ENCODE measurements at places on chromosomes 1 and 21.

DNA sequence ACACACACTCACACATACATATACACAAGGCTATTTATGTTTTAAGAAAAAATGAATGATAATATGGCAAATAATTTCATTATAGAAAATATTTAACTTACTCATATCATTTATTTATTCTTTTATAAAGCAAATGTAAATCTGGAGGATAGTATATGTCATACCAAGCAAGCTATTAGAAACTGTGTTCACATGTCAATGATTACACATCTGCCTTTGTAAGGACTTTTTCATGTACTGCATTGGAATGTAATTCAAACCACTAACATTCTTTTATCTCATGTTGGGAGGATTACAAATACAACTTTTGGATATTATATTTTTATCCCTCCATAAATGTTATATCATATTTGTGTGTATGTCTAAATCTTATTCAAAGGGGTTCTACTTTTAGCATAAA is 1887.4 kb downstream of the NCAM2 start:
- DNase-seq, result no peak

DNA sequence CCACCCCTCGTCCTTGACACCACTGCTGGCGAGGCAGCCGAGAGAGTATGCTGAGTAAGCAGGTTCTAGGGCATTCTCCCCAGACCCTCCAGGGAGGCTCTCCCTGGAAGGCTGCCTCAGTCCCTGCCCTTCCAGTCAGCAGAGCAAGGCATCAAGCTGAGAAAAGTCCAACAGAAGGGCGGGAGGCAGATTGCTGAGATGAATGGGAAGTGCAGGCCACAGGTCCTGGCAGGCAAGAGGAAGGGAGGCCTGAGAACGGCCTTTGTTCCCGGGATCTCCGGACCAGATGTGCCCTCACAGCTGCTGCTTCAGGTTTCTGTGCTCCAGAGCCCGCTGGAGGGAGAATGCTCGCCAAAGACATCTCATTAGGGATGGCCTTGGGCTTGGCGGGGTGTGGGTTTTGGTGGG is 270.0 kb upstream of the VAMP3 start:
- DNase-seq, result no peak

DNA sequence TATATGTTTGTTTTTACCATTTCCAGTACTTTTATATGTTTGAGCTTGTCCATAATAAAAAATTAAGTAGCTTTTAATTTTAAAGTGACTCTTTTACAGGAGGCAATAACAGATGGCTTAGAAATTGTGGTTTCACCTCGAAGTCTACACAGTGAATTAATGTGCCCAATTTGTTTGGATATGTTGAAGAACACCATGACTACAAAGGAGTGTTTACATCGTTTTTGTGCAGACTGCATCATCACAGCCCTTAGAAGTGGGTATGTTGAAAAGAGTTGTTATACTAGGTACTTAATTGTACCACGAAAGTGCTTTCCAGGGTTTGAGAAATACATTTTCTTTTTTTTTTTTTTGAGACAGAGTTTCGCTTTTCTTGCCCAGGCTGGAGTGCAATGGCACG is 46.1 kb downstream of the RNF2 start:
- DNase-seq, result no peak

- DNase-seq, result no peak
Observed at GRCh38 chr1:87760155-87760554, 431.5 kb downstream of the LMO4 start.

DNA sequence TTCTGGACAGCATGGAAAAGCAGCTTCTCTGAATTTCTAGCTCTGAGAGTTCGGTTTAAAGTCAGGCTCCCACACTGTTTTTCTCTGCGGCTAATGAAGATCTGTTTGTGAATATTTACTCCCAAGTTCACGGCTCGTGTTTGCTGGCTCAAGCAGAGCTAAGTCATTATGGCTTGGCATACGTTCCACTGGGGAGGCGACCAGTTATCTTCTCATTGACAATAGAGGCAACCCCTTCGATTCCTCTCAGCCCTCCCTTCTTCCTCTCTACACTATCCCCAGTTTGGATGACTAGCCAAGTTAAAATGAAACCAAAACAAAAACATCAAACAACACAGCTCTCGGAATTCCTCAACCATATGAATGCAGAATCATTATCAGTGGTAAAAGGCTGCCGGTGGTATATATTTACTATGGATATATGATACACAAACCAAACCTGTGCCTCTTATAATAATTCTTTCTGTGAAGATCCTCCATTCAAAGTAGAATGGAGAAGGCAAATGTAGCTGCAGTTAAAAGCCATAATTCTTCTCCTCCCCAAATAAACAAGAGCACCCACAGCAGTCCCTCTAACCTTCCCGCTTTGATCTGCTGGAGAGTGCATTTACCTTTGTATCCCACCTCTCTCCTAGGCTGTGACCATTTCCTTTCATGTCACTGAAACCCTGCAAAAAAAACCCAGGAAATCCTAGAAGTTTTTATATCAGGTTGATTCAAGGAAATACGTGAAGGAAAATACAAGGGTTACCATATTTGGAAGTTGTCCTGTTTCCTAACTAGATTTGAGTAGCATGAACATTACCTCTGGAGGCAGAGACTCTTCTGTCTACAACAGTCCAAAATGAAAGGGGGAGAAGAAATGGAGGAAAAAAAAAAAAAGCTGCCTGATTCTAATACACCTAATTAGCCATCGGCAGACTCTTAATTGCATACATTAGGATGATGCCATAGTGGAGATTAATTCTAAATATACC is 108.3 kb upstream of the USH2A start:
- DNase-seq, result no peak

All from CD4-positive, alpha-beta T cell (primary cell).